ENCODE measurements at places on chromosomes 16 and 17. TPM values are rescaled to one million over a fixed set of nuclear protein-coding genes. Genes with fewer than 3 reads are reported as not detected.

Gene FAHD1
- 57.6 TPM for total RNA-seq

Gene GGA2
- total RNA-seq, result 30.0 TPM

Gene LRRC37B
- total RNA-seq, result 7.4 TPM

Gene PLEKHH3
- total RNA-seq, result 8.9 TPM

Gene TBC1D3G
- not detected for total RNA-seq

Gene GJC1
- total RNA-seq, result 13.1 TPM

Gene TEX14
- 0.05 TPM for total RNA-seq

Gene ALDH3A1
- total RNA-seq, result not detected

Gene NPIPA2
- total RNA-seq, result not detected
